ENCODE measurements at places on chromosomes 5 and 9.

DNA sequence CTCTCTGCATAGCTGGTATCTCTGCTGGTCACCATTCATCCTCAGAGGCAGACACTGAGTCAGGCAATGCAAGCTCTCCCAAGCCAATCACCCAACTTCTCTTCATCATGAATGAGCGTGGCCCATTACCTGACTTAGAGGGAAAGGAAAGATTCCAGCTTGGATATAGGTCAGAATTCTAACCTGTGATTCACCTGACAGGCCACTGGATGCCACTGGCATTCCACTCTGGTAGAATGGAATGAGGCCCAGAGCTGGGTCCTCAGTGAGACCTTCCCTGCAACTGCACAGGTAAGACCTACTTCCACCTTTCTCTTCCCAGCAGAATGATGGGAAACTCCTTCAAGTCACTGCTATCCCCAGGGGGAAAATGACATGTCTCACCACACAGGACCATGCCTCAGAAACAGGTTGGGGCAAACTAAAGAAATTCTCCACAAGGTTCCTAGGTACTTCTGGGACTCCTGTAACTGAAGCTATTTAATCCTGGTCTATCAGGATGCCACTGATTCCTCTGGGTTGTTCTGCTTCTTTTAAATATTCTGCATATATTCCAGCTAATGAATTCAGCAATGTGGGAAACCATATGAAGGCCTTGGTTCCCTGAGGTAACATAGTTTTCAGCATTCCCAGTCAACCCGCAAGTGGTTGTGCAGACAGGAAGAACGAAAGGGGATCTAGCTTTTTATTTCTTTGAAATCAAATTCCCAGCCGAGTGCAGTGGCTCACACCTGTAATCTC is 62.0 kb downstream of the SUSD1 start:
- DNase-seq, result no peak

- no peak for DNase-seq
Observed at GRCh38 chr9:113776194-113776593, 99.9 kb upstream of the ZNF618 start.

DNA sequence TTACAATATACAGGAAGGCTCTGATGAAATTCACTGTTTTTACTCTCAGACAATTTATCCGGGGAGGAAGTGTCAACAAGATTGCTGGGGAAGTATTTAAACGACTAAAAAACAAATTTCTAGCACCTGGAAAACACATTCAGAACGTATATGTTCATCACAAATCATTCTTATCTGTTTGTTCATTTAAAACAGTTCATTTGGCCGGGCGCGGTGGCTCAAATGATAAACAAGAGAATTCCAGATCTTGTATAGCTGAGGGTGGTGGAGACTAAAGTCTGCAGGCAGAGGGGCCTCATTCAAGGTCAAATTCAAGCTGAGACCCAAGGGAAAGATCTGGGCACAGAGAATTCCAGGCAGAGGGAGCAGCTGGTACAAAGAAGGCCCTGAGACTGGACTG is 90.0 kb downstream of the STK10 start:
- no peak for DNase-seq

DNA sequence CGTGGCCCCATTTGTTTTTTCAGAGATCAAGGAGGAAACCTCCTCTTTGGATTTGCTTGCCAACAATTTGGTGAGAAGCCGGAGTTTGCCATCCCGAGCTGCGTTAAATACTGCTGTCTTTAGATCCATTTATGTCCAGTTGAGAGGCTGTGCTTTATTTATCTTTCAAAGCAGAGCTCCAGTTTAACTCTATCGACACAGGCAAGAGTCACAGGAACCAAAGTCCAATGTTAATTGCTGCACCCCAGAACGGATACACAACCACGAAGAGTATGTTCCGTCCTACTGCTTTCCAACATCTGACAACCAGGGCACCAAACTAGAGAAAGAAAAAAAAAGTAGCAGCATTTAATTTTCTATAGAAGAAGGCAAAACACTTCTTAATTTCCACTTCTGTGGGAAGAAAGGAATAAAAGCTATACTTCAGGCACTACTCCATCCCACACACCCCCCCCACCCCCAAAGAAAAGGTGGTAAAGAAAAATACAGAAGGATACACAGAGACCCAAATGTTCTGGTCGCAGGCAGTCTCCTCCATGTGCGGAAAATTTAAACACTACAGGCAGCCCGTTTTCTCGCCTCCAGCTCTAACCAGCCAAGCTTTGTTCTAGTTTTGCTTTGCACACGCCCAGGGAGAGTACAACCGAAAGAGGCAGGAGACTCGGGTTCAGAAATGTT is 1.1 kb downstream of the FEM1C start:
- DNase-seq, result peak; percentile 84

GRCh38 chr9:86516564-86516963 is 162.4 kb upstream of the TUT7 start:
- no peak for DNase-seq

DNA sequence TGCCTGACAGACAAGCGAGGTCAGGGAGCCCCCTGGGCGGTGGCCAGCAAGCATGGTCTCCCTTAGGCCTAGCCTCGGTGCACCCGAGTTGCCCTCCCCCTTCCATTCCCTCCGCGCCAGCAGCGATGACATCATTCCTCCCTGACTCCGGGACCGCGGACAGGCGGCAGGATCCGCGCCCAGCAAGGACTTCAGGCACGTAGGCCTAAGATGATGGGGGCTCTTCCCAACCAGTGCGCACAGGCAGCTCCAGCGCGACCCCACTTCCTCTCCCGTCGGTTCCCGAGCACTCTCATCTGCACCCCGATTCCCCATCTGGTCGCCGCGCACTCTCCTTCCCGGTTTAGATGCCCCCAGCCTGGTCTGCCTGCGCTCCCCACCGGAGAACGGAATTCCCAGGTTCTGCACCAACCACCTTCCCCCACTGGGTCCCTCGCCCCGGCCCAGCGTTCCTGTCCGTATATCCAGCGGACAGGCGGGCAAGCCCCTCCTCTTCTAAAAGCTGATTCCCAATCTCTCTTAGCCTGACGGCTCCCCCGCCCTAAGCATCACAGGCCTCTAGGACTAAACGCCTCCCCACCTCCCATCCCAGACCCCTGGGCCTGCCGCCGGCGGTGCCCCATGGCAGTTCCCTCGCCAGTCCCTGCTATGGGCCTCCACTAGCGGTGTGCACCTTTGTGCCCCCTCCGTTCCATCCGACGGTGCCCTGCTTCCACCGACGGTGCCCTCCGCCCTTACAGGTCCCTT is 931 bp downstream of the FAM219A start:
- DNase-seq, result peak; percentile 28

DNA sequence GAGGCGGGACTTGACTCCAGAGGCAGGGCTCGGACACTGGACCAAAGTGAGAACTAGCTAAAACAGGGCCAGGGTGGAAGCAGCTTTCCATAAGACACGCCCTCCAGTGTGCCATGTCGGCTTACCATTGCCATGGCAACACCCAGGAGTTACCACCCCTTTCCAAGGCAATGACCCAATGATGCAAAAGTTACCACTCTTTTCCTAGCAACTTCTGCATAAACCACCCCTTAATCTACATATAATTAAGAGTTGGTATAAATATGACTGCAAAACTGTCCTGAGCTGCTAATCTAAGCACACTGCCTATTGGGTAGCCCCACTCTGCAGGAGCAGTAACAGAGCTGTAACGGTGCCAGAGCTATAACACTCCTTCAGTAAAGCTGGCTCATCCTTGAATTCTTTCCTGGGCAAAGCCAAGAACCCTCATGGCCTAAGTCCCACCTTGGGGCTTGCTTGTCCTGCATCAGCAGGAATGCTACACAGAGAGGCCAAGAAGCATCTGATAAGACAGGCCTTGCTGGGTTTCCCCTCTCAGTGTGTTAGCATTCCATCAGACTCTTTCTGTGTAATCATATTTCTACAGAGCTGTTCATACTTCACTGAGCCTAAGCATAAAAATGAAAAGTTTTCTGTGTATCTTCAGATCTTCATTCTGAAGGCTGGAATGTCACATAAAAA is 262.7 kb upstream of the KLF9 start:
- DNase-seq, result no peak

GRCh38 chr5:135988546-135988945 is 33.8 kb upstream of the LECT2 start:
- no peak for DNase-seq

DNA sequence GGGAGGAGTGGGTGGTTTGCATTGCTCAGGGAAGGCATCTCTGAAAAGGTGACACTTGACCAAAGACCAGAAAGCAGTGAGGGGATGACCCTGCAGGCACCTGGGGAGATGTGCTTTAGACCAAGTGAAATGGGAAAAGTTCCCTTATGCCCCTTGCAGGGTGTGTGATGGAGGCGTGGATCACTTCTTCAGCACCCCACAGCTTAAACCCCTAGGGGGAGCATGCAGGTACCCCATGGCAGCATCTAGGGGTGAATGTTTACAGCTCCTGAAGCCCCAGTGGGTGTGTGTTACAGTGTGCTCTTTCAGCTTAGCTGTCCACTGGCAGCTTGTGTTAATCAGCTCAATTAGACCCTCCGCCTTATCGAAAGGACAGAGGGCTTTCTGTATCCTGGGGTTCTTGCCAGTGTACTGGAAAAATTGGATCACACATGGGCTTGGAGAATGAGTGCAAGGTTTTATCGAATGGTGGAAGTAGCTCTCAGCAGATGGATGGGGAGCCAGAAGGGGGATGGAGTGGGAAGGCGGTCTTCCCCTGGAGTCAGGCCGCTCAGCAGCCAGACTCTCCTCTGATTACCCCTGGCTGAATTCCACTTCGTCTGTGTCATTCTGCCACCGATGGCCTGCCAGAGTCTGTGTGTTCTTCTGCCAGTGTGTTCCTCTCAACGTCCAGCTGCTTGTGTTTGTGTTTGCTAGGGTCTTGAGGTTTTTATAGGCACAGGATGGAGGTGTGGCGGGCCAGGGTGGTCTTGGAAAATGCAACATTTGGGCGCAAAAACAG is 6.3 kb downstream of the BHMT2 start:
- DNase-seq, result no peak

GRCh38 chr5:180839227-180839626 is 21.8 kb downstream of the ZFP62 start:
- no peak for DNase-seq

- DNase-seq, result no peak
Observed at GRCh38 chr9:130150779-130151382, 21.3 kb upstream of the NCS1 start.

- no peak for DNase-seq
Observed at GRCh38 chr5:124583469-124584350, 162.7 kb downstream of the ZNF608 start.

DNA sequence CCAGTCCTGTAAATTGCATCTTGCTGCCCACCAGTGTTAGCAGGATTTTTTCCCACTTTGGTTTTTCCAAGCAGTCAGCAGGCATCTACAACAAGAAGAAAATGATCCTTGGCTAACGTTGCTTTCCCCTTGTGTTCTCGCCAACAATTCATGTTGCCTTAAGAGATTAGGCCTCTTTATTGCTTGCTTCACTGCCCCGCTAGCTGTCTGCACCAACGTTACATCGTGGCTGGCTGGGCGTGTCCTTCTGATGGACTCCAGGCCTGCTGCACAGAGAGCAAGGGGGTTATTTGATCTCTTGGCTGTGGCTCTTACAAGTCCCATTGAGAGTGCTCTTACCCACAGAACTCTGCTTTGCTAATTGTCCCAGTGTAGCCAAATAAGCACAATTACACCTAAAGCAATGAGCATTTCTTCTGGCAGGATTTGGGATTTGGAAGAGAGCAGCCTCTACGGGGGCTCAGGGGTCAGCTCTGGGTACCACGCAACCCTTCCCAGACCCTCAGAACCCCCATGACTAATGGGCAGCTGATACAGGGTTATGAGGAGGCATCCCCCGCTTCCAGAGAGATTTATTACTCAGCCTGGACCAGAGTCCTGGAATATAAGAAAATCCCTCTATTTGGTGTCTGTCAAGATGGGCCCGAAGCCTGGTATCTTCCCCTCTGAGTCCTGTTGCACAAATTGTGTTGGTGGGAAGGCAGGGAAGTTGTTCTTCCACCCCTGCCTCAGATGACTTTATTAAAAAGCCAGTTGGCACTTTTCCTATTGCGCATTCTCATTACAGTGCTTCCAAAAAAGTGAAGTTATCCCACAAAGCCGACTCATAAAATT is 17.6 kb downstream of the DCANP1 start:
- no peak for DNase-seq

DNA sequence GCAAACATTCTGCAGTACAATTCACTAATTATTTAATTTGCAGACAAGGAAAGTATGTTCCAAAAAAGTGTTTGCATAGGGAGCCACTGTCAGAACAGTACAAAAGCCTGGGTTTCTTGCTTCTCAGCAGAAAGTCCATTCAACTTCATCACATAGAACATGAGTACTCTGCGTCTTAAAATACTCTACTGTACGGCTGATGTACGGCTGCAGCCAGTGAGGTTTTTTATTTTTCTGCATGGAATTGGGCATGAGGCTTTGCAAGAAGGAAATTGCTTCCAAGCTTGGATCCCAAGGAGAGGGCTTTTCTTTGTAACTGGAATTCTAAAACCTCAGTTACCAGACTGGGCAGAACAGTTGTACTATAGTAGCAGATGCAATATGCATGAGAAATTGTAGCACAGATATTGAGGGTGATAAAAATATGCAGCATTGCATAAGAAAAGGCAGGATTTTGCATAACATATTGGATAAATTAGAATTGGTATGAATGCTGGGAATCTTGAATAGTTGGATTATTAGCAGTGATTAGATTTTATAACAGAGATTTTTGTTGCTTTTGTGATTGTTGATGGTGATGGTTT is 178.1 kb upstream of the CDH9 start:
- DNase-seq, result no peak

- DNase-seq, result peak; percentile 86
Observed at GRCh38 chr9:93139365-93140182, 5.5 kb upstream of the NINJ1 start.

DNA sequence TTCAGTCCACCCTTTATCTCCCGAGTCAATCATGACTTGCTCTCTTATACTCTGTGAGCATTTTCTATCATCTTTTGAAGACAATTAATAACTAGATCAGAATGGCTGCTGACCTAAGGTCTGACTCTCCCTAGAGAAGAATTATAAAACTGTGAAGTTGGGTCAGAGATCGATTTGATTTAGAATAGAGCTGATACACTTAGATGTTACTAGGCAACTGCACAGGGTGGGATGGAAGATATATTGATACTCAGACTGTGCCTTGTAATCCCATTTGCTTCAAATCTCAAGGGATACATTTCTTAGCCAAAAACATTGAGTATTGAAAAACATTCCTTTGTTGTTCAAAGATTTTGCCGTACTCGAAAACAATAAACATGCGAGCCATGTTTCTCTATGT is 106.0 kb upstream of the NMUR2 start:
- DNase-seq, result no peak

DNA sequence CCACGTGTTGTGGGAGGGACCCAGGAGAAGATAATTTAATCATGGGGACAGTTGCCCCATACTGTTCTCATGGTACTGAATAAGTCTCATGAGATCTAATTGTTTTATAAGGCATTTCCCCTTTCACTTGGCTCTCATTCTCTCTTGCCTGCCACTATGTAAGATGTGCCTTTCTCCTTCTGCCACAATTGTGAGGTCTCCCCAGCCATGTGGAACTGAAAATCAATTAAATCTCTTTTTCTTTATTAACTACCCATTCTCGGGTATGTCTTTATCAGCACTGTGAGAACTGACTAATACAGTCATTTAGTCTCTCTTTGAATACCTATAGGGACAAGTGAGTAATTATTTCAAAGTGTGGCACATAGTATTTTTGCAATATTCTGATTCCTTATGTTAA is 269.2 kb upstream of the SMARCA2 start:
- DNase-seq, result no peak
